ENCODE measurements at places on chromosomes 2 and 18. TPM values are rescaled to one million over a fixed set of nuclear protein-coding genes. Genes with fewer than 3 reads are reported as not detected.

GRCh38 chr2:44578471-44579093, 216.8 kb downstream of the CAMKMT start:
- H3K27me3 ChIP-seq, result no peaks in the 10 kb centered on the region
- H3K4me3 ChIP-seq, result peak overlapping the region; percentile 53
- DNase-seq, result no peak
- H3K27ac ChIP-seq, result peak overlapping the region; percentile 27
- peaks cover 28% of the 10 kb centered on the region for H3K4me1 ChIP-seq

The FIGN gene
- total RNA-seq, result not detected

The LOXHD1 gene
- total RNA-seq, result 0.30 TPM

DNA sequence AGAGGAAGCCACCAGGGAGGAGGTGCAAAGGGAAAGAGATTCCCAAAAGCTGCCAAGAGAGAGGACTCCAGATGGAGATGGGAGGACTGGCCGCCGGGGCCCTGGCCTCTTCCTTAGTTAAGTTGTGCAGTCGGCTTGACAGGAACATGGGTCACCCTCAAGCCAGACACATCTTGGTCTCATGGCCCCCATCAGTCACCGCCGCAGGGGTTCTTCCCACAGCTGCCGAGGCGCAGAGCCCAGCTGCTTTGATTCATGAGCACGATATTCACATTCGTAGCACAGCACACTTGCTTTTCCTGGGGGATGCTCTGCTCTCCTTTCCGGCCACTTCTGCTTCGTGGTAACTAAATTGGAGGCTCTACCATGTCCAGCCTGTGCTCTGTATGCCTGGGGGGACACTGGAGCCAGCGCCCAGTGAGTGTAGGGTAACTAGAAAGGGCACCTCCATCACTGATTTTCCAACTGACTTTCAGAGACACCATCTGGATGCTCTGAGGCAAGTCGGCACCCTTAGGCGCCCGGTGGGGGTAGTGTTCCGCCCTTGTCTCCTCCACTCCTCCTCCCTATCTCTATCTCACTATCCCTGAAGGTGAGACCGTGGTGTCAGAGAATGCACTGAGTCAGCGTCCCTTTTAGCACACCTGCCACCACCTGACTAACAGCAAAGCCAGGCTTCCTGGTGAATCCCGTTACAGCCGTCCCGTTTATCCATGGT, 13.3 kb downstream of the TWIST2 start:
- no peak overlapping the region for H3K27ac ChIP-seq
- H3K4me3 ChIP-seq, result no peak overlapping the region
- H3K36me3 ChIP-seq, result no peaks in the 10 kb centered on the region
- no peak for DNase-seq
- no peaks in the 10 kb centered on the region for H3K4me1 ChIP-seq
- H3K27me3 ChIP-seq, result peaks cover 44% of the 10 kb centered on the region

DNA sequence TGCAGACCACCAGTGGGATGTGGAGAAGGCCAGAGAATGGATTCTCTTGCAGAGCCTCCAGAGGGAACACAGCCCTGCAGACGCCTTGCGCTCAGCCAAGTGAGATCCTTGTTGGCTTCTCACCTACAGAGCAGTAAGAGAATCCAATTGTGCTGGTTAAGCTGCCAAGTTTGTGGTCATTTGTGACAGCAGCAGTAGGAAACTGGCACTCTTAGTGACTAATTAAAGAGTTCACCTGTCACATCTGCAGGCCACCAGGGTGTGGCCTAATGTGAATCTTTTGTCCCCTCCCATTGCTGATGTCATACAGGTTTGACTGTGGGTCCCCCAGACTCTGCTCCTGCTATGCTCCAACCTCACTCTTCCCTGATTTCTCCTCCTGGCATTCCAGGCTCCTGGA, 235.9 kb downstream of the TFCP2L1 start:
- H3K4me1 ChIP-seq, result no peaks in the 10 kb centered on the region
- no peak overlapping the region for H3K4me3 ChIP-seq
- no peaks in the 10 kb centered on the region for H3K36me3 ChIP-seq
- no peak overlapping the region for H3K27ac ChIP-seq

The KCNJ3 gene
- total RNA-seq, result not detected

DNA sequence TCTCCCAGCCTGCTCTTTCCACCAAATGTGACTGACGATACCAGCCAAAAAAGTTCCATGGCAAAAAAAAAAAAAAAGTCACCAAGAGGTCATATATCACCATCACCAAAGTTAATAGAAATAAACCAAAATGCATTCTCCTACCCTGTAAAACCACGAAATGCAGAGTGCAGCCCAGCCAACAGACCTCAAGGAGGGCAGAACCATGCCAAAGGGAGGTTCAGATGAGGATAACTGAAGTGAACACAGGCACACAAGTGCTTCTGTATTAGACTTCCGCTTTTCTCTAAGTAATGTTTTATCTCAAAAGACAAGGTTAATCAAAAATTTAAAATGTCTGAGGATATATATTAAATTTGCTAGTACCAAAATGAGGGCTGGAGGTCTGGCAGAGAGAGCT, 5.5 kb downstream of the SERPINE2 start:
- peaks cover 10% of the 10 kb centered on the region for H3K4me1 ChIP-seq
- no peak for DNase-seq

DNA sequence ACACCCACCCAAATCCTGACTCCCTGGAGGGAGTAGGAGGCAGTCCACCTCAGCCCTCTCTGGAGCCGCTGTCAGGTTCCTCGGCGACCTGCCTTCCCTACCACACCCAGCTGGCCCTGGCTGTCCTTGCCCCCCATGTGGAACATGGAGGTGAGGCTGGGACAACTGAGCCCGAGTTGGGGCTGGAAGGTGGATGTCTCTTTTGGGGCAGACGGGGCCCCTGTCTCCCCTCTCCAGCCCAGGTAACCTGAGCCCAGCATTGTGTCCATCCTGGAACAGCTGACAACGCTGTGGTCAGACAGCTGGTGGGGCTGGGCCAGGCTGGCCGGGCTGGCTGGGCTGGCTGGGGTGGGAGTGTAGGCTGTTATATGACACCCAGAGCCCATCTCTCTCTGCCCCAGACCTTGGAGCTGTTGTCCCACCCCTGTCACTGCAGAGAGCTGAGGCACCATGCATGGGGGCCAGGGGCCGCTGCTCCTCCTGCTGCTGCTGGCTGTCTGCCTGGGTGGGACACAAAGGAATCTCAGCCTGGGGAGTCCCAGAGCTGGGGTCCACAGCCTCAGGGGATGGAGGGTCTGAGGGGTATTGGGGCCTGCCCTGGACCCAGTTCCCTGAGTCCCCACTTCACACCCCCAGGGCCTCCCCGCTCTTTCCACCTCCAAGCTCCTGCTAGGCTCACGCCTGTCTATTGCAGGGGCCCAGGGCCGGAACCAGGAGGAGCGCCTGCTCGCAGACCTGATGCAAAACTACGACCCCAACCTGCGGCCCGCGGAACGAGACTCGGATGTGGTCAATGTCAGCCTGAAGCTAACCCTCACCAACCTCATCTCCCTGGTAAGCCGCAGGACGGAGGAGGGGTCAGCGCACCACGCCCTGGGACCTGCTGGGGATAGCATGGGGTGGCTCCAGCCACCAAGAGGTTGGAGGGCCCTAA, at the start of gene CHRNG:
TSS of gene CHRNG (plus strand) at position 395 of the 934 bp plus-strand sequence. CDS start at position 451, 56 bp downstream.
- no peak within 1 kb of the TSS for H3K4me3 ChIP-seq
- DNase-seq, result no peak
- peak within 1 kb of the TSS; percentile 82 for H3K27ac ChIP-seq
- H3K27me3 ChIP-seq, result peaks cover 26% of the 10 kb centered on the region

Data from T-helper 17 cell (primary cell).